ENCODE measurements at places on chromosomes 7 and 10.

DNA sequence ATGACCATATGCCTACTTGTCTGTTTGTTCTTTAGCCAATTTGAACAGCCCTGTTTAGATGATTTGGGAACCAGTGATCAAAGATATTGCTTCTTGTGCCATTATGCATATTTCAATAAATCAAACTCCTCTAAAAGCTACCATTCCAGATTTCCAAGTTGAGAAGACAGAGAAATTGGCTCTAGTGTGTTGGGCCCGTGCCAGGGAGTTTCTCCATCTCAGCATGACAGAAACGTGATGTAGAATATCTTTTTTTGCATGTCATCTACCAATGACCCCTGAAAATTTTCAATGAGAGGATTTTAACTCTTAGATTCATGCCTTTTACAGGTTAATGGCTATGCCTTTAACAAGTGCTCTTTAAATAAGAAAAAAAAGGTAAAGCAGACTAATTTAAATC is 50.7 kb upstream of the CABCOCO1 start:
- no peak for DNase-seq

DNA sequence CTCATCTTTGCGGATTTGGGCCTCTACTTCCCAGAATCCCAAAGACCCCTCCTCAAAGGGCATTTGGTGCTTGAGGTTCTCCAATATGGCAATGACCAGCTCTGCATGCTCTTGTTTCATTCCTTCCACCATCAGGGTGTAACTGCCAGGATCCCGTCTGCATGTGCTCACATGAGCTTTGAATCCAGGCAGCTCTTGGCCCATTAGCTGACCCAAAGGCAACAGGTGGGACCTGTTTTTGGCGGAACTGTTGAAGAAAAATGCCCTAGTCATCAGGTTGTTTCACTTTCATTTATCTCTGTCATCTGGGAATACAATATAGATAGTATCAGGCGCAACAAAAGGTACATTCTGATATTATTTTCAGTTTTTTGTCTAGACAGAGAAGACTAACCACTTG is 159.1 kb upstream of the TCF7L2 start:
- DNase-seq, result no peak

DNA sequence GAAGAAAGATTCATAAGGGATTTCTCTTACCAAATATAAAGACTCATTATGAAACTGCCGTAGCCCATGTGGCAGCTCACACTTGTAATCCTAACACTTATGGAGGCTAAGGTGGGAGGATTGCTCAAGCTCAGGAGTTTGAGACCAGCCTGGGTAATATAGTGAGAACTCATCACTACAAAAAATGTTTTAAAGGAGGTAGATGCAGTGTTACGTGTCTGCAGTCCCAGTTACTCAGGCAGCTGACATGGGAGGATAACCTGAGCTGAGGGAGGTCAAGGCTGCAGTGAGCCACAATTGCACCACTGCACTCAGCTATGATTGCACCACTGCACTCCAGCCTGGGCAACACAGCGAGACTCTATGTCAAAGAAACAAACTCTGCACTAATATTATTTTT is 18.1 kb upstream of the DNA2 start:
- no peak for DNase-seq

DNA sequence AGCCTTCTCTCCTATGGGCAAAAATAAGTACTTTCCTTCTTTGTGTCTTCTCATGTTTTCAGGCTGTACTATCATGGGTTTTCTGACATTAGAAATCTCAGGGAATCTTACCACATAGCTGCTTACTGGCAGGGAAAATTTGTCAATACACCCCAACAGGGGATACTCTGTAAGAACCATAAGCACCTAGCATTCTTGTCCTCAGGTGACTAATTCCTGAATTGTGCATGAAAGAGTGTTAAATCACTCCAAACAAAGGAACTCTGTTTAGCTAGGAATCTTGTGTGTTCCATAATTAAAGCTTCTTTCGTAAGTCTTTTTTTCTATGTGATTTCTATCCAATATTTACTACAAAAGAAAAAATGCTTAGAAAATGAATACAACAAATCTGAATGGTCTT is 206.7 kb upstream of the POT1 start:
- DNase-seq, result no peak

DNA sequence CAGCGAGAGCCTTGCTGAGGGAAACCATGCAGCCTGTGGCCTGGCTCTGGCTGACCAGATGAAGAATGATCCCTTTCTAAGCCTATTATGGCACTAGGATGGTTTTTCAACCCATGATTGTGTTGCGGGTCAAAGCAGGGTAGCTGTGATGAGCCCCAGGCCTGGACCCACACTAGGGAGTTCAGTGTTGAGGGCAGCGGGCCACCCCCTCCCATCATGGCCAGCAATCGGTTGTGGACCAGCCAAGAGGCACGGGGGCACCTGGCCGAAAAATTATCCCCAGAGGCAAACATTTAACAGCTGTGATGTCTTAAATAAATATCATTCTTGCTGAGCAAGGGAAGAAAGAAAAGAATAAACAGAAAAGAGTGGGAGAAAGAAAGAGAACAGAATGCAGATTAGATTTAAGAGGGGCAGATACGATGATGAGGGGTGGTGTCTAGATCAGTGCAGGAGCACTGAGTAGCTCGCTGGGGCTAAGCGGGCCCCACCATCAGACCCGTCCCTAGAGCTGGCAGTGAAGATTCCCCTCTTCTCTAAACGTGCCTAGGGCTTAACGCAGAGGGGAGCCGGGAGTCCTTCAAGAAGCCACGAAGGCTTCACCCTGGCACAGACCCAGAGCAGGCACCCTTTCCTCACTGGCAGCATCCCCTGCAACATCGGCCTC is 82.7 kb downstream of the SLC37A3 start:
- DNase-seq, result no peak

GRCh38 chr10:3136336-3136735 is 36.2 kb downstream of the PITRM1 start:
- DNase-seq, result no peak

DNA sequence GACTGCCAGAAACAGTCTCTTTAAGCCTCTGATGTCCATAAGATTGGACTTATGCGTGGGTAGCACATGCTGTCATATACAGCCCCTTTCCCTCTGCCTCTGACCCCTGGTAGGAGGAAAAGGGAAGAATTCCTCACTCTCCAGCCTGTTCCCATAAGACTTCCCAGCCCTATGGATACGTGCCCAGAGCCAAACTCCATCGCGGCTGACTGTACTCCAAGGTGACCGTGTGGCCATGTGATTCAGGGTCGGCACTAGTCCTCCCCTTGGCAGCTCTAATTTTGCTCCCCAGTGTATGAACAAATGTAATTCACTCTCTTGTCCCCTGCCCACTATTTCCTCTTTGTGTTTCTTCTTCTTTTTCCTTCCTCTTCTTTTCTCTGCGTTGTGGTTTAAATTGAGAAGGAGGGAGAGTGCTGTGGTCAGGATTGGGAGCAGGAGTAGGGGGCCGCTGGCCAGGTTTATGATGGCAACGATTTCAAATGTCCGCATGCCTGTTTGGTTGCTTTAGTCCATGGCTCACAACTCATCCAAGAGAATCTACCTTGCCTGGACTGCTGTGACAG is 43.8 kb downstream of the PRLHR start:
- no peak for DNase-seq

- DNase-seq, result no peak
Measured at GRCh38 chr10:120077707-120078492, 185.4 kb downstream of the SEC23IP start.

DNA sequence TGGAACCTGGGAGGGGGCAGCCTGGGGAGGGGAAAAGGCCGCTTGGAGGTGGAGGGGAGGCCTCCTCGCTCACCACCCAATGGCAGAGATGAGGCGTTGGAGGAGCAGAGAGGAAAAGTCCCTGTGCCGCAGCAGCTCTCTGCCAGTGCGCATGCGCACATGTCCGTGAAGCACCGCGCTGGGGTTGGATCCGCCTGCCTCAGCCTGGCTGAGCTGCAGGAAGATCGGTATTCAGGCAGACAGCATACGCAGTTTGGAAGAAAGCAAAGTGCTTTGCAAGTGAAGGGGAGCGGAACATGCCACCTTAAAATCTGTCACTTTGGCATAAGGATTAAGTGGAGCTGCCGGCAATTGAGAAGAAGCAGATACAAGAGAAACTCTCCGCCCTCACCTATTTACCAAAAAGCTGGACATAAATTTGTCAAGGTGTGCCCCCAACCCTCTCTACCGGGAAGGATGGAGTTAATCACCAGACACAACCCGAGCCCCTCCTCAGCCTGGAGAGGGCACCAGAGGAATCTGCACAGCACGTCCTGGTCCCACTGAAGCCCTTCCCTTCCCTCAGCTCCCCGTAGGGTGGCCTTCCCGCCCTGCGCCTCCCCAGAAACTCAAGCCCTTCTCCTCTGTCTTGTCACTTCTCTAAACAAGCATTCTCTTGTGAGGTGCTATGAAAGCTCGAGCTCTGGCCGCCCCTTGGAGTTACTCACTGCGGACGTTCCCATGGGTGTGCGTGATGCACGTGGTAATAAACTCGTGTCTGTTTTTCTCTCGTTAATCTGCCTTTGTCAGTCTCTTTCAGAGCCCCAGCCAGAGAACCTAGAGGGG is 32.2 kb upstream of the TMEM72 start:
- DNase-seq, result peak; percentile 55

GRCh38 chr7:130908345-130909160 is 174.5 kb upstream of the KLF14 start:
- DNase-seq, result no peak

- no peak for DNase-seq
Measured at GRCh38 chr7:86818903-86819302, 175.2 kb downstream of the GRM3 start.

- DNase-seq, result peak; percentile 24
Measured at GRCh38 chr7:24587853-24588252, 14.6 kb downstream of the PALS2 start.

DNA sequence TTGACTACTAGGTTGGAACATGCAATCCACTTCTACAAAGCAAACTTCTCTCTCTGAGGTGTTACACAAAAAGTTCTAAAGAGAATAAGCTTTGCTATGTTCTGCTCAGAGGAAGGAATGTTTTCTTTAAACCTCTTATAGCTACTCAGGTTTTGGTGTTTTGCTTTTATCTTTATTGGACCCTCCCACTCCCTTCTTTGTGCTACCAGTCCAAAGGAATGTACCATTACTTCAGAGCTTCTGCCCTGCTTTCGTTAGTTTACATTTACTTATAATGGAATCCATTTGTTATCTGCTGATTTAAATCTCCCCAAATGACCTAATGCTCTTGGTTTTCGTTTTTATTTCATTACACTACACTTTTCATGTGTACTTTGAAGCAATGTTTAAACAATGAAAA is 154.9 kb downstream of the ATE1 start:
- DNase-seq, result no peak

GRCh38 chr7:26574476-26574875 is 282.8 kb downstream of the SNX10 start:
- no peak for DNase-seq

DNA sequence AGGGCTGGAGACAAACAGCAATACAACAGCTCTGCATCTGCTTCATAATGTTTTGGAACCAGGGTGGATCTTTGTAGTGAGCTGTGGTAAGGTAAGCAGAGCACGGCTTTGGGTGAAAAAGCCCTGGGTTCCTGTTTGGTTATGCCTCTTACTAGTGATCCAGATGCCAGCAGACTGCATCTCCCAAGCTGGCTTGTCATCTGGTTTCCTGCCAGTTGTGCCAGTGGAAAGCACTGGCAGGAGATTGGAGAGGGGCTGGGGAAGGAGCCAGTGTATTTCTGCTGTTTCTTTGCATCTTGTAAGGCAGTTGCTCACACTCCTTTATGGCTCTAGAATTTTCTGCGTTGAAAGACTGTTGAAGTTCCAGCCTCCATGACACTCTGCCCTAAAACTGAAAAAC is 137.6 kb downstream of the TSPAN12 start:
- DNase-seq, result no peak

- no peak for DNase-seq
Measured at GRCh38 chr7:31687024-31687748, at the start of gene PPP1R17. PPP1R17 (plus strand) TSS chr7:31687215; CDS start chr7:31692442, 5,227 bp downstream.

GRCh38 chr7:41573443-41573842 is 129.4 kb downstream of the INHBA start:
- no peak for DNase-seq

DNA sequence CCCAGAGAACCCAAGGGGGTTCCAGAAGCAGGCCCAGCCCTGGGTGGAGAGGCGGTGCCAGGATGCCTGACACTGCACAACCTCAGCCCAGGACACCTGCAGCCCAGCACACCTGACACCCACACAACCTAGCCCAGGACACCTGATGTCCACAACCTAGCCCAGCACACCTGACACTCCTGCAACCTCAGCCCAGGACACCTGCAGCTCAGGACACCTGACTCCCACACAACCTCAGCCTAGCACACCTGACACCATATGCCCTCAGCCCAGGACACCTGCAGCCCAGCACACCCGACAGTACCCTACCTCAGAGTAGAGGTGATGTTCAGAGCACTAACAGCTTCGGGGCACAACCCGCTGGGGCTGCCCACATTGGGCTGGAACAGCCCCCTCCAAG is 87.3 kb downstream of the PAXIP1 start:
- DNase-seq, result no peak

- no peak for DNase-seq
Measured at GRCh38 chr10:30494558-30494957, 60.6 kb downstream of the MAP3K8 start.

DNA sequence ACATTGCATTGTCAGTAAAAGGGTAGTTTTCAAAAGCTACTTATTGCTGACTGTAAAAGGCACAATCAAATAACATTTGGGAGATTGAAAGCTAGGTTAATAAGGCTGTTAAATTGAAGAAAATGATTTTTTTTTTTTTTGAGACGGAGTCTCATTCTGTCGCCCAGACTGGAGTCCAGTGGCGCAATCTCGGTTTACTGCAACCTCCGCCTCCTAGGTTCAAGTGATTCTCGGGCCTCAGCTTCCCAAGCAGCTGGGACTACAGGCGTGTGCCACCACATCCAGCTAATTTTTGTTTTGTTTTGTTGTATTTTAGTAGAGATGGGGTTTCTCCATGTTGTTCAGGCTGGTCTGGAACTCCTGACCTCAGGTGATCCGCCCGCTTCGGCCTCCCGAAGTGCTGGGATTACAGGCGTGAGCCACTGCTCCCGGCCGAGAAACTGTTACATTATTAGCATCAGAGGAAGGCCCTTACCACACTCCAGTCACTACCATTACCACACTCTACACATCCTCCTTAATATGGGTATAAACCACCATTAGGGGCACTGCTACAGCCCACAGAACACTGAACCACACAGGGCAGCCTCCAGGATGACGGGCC is 1.0 kb downstream of the CYP51A1 start:
- DNase-seq, result no peak

DNA sequence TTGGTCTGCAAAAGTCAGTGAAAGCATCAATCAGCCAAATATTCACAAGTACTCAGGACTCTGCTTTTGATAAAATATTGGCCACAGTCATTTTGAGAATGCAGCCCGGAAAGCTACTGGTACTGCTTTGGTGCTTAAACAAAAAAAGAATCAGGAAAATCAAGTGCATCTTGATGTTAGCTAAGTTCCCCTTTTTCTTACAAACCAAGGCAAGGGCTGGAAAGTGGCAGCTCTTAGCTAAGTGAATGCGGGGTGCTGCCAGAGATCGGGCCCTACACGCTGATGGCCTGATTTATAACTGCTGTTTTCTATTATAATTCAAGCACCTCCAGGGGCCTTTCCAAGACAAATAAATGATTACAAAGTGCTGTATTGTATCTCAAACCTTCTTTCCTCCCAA is 136.8 kb upstream of the MGMT start:
- DNase-seq, result no peak
